ENCODE measurements at places on chromosomes 6 and 20.

GRCh38 chr6:76381612-76382011 is 309.1 kb upstream of the IMPG1 start:
- DNase-seq = no peak

DNA sequence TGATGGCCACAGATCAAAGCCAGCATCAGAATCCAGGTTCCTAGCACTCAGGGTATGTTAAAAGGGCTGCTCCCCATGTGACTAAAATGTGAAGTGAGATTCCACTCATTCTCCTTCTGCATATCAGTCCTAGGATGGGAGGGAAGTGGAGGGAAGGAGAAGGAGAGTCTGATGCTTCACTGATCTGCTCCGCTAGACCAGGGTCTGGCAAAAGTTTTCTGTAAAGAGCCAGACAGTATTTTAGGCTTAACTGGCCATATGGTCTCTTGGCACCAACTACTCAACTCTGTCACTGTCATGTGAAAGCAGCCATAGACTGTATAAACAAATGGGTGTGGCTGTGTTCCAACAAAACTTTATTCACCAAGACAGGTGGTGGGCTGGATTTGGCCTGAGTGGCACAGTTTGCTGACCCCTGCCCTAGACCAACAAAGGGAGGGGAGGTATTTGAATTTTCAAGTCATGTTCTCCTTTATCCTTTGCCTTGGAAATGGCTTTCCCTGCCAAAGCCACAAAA is 22.6 kb downstream of the GHRH start:
- DNase-seq = no peak

- DNase-seq = no peak
These were observed 39.1 kb downstream of the MDFI start for GRCh38 chr6:41677124-41677921.

GRCh38 chr6:107275330-107275865 is 160.1 kb upstream of the BEND3 start:
- DNase-seq = no peak

GRCh38 chr6:28207510-28208110 is 17.5 kb upstream of the ZSCAN9 start:
- DNase-seq = no peak

GRCh38 chr6:133587546-133588160 is 301.3 kb upstream of the TCF21 start:
- no peak for DNase-seq

DNA sequence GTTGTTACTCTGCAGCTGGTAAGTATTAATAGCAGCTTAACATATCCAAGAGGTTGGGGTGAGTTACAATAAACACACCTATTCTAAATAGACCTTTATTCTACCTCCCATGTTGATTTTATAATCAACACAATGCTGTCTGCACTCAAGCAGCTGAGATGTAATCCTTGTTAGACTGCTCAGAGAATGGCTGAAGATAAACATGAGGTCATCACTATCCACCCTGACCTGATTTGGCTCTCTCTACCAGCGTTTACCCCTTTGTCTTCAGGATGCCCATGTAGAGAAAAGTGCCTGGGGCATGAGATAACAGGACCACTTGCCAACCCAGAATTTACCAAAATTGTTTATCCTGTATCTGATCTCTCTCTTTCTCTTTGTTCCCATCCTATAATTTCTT is 220.7 kb upstream of the DEFB112 start:
- DNase-seq = no peak

DNA sequence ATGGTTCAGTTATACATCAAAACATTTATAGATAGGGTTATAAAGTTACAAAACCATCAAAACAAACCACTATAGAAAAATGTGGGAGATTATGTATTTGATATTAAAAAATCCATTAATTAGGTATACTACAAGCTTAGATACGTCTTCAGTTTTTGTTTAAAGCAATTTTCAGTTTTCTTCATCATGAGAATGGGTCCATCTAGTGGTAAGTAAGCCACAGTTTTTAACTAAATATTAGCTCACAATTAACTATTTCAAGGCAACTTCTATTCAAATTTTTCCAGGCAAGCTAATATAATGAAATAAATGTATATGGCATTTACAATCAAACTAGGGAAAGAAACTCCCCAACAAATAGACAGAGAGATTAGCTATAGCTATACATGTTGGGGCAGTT is 44.4 kb downstream of the RNGTT start:
- DNase-seq = no peak

- DNase-seq = no peak
These were observed 22.2 kb downstream of the APCDD1L start for GRCh38 chr20:58492795-58493524.

GRCh38 chr6:168206661-168207274 is 112.8 kb downstream of the DACT2 start:
- DNase-seq = no peak

- no peak for DNase-seq
These were observed 39.3 kb downstream of the PCNA start for GRCh38 chr20:5080384-5080877.

DNA sequence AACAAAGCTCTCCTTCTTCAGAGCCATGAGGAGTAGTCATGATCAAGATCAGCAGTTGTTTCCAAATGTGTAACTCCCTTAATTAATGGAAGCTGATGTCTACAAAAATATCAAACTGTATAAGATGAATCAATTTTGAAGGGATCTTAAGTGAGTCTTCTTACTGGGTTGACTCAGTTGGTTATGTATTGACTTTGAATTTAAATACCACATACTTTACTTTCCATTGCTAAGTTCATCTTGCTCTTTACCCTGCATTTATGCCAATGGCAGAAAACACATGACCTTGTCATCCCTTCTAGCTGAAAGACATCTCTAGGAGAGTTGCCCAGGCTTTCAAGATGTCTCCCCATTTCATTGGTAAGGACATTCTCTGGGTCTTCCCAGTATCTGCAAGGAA is 123.2 kb upstream of the STMND1 start:
- DNase-seq = no peak

- no peak for DNase-seq
These were observed 52.2 kb downstream of the MYH7B start for GRCh38 chr20:35007891-35008290.

DNA sequence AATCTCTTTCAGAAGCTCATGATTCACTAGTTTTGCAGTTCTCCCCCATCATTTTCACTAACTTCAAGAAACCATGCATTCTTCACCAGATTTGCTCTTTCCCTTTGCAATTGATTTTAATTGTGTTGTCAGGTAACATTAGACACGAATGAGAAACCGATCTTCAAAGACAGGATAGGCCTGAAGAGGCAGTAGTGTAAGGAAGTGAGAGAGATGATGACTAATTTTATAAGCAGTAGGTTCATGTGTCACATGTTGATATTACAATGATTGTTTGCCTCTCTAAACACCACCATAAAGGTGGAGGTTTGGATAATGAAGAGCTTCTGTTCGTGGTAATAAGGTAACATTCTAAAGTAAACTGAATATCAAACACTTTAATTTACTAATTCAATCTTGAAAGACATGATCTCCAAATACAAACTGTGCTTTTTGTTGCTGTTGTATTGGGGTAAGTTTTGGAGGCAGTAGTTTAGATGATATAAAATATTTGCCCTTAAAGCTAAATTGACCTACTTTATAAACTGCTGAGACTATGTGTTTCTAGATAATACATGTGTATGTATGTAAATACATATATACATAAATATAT is 207.2 kb downstream of the PHACTR1 start:
- DNase-seq = no peak

DNA sequence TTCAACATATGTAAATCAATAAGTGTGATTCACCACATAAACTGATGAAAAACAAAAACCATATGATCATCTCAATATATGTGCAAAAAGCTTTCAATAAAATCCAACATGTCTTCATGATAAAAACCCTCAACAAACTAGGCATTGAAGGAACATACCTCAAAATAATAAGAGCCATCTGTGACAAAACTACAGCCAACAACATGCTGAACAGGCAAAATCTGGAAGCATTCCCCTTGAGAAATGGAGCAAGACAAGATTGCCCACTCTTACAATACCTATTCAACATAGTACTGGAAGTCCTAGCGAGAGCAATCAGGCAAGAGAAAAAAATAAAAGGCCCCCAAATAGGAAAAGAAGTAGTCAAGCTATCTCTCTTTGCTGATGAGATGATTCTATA is 76.5 kb downstream of the OTOR start:
- DNase-seq = no peak

GRCh38 chr20:22563062-22563965 is 21.1 kb downstream of the FOXA2 start:
- DNase-seq = no peak

- DNase-seq = no peak
These were observed 98.7 kb downstream of the TSHZ2 start for GRCh38 chr20:53070706-53071392.

- no peak for DNase-seq
These were observed 21.6 kb downstream of the TFB1M start for GRCh38 chr6:155292711-155293110.

GRCh38 chr20:51013577-51014330 is 9.2 kb downstream of the KCNG1 start:
- DNase-seq = no peak

DNA sequence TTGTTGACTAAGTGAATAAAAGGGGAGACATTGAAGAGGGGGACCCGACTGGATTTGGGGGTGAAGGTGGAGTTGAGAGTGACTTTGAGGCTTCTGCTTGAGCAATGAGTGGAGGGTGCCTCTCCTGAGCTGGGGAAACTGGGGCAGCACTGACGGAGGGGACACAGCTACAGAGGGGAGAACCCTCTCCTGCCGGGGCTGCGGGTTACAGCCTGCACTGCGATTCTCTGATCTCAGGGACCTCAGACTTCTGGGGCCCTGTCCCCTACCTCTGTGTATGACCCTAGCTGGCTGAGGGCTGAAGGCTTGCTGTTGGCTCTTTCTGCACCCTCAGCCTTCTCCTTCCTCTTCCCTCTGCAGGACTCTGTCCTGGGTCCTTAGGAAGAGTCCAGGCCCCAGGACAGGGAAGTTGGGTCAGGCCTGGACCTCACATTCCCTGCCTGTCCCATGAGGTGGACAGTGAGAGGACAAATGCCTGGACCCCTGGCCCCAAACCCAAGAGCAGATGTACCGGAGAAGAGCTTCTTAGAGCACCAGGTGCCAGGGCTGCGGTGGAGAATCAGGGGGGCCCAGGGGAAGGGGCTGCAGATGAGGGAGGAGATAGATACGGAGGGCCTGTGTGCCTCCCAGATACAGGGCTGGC is 13.7 kb upstream of the FAM110A start:
- DNase-seq = no peak

DNA sequence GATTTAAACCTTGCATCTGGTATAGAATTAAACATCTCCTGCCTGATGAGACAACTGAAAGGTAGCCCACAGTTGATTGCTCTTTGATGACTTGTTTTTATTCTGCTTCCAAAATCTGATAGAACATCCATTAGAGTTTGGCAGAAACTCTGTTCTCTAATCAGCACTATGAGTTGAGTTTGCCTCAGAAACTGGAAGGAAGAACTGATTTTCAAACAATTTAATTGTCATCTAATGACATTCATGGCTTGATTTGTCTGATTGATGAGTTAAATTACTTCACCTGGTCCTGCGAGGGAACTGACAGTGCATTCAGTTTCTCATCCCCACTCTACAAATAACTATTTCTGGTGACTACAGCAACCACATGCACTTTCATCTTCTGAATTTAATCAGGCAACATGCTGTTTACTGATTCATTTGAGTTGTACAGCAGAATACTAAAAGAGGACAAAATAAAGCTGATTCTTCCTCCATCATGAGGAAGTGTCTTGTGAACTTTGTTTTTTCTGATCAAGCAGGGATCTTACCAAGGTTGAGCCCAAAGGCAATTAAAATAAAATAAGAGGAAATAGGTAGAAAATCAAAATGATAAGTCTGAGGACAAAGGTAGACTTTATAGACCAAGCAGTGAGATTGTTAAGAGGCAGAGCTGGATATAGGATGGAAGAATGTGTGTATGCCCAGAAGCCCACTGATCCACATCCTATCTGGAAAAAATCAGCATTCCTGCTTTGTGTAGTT is 15.7 kb upstream of the MRAP2 start:
- DNase-seq = no peak

DNA sequence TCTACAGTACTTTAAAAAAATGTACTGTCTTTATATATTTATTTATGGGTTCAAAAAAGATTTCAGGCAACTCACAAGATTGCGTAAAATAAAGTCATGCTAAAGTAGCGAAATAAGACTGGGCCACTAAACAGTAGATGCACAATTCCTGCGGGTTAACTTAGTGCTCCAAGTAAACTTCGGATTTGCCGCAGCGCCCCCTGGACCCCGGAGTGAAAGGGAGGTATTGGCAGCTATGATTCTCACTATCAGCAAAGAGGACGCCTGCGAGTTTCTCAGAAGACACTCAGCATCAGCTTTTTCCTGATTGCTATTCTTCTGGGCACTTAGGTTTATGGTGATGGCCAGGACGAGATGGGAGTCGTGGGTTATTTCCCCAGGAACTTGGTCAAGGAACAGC is 1.4 kb downstream of the OTOR start:
- DNase-seq = no peak

DNA sequence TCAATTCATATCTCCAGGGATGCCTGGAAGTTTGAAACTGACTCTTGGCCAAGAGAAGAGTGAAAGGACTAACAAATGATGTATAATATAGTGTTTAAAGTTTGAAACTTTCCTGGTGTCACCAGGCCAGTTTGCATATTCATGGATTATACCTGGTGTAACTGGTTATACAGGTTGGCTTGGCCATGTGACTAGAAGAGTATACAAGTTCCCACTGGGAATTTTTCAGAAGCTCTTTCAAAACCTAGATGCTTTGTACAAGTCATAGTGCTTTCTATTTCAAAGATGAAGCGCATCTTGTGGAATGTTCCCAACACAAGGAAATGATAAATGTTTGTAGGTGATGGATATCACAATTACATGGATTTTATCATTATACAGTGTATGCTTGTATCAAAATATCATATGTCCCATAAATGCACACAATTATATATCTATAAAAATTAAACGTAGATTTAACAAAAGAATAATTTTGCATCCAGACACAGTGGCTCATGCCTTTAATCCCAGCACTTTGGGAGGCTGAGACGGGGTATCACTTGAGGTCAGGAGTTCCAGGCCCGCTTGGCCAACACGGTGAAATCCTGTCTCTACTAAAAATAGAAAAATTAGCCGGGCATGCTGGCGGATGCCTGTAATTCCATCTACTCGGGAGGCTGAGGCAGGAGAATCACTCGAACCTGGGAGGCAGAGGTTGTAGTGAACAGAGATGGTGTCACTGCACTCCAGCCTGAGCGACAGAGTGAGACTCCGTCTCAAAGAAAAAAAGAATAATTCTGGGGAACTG is 1420.2 kb downstream of the GRIK2 start:
- DNase-seq = no peak

GRCh38 chr6:157386454-157386853 is 5.5 kb downstream of the ZDHHC14 start:
- no peak for DNase-seq

DNA sequence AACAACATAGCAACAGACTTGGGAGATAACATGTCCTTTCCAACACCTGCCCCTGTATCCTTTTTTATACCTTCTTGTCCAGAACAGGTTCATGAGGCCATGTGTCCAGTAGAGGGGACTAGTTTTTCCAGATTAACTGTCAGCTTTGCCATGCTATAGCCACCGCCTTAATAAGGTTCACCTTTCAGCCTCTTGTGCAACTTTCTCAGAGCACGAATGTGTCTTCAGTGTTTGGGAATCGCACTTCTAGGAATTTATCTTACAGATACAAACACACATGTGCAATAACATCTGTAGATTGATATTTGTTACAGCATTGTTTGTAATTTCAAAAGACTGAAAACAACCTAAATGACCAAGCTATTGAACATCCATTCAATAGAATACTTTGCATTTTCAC is 21.4 kb downstream of the NCR2 start:
- DNase-seq = no peak

- DNase-seq = no peak
These were observed 1.8 kb downstream of the FAM83D start for GRCh38 chr20:38927902-38928578.
